BJ (cell line): ENCODE measurements at places on chromosomes 7 and 10.

DNA sequence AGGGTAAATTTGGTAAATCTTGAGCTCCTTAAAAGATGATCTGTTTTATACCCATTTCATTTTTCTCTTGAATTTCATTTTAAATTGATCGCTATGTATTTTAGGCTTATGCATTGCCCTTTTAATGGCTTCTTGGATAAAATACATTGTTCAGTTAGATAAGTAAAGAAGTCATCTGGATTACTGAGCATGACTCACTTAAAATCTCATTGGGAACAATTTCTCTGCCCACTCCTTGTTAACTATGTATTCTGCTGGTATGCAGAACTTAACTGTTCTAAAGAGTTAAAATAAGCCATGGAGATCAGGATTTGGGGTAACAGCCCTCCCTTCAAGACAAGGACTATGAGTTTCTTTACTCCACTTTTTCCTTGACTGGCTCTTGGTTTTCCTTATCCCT lies 134.2 kb downstream of the SND1 start:
- no peak for DNase-seq

GRCh38 chr10:61973906-61974305 lies 72.4 kb downstream of the ARID5B start:
- DNase-seq: no peak

DNA sequence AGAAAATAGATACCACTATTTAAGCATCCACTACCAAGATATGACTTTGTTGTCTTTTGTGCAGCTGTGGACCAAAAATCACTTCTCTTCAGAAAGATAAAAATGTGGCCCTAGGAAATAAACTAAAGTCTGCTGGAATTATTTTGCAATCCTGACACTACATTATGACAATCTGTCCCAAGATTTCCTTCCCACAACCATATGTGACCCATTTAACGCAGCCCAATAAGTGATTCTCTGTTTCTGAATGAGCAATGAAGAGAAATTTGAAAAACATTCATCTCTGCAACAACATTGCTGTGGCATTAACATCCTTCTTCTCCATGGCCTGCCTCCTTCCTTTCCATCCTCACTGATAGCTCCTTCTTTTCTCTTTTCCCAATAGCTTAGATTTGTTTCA lies 212.0 kb downstream of the TSPAN12 start:
- no peak for DNase-seq

DNA sequence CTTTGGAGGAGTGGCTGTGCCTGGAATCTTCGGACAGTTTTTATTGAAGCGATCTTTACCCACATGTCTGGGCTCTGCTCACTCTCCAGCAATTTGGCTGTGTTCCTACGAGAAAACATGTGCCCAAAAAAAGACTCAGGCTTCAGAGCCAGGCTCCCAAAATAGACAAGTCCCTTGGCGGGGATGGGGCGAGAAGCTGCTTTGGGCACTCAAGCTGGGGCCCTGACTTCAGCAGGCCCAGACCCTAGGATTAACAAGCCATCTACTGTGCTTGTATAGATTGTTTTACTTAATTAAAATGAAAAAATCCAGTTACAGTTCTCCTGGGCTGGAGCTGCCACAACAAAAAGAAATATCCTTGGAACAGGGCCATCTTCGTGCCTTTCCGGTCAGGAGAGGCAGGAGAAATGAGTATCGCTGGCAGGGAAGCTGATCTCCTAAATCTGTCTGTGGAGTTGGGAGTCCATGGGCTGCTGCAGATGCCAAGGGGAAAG lies 51.4 kb upstream of the PDCD4 start:
- DNase-seq: no peak

DNA sequence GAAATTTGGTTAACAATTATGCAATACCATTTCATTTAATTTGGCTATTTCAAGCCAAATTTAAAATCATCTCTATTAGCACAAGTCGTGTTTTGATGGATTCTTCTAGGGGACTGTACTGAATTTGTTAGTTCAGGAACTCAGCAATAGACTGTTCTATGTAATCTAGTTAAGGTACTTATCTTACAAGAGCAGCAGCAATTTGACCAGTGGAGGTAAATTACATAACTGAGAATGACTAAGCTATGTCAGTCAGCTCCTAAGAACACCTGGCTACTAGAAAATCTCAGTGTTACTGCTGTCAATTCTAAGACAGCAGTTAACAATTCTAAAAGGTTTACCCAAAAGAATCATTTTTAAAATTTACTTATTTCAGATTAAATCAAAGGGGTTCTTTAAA lies 513.9 kb upstream of the ZWINT start:
- DNase-seq: no peak

DNA sequence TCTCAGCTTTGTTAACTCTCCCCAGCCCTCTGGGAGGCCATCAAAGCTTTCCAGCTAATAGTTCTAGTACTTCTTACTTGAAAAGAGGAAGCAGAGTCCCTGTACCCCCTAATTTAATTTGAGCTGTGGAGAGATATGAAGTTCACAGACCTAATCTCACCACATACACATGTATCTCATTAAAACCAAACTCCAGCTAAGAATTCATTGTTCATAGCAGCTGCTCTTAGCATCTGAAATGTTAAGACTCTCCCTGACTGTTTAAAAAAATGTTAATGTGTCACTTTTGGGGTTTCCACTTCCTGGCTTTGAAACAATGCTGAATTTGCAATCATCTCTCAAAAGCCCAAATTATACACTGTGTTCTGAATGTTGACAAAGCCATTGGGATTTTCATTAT lies 16.2 kb upstream of the MRC1 start:
- no peak for DNase-seq

DNA sequence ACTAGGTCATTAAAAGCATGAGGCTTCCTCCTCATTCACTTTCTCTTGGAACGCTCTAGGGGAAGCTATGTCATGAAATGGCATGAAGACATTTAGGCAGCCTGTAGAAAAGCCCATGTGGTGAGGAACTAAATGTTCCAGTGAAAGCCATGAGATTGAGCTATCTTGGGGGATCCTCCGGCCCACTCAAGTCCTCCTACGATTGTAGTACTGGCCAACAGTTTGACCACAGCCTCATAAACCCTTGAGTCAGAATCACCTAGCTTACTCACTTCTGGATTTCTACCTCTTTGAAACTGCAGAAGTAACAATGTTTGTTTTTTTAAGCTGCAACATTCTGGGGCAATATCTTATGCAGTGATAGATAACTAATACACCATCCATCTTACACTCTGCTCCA lies 605.1 kb downstream of the SORCS1 start:
- no peak for DNase-seq

- DNase-seq: no peak
Measured at GRCh38 chr10:99470327-99470726, 39.9 kb upstream of the GOT1 start.

DNA sequence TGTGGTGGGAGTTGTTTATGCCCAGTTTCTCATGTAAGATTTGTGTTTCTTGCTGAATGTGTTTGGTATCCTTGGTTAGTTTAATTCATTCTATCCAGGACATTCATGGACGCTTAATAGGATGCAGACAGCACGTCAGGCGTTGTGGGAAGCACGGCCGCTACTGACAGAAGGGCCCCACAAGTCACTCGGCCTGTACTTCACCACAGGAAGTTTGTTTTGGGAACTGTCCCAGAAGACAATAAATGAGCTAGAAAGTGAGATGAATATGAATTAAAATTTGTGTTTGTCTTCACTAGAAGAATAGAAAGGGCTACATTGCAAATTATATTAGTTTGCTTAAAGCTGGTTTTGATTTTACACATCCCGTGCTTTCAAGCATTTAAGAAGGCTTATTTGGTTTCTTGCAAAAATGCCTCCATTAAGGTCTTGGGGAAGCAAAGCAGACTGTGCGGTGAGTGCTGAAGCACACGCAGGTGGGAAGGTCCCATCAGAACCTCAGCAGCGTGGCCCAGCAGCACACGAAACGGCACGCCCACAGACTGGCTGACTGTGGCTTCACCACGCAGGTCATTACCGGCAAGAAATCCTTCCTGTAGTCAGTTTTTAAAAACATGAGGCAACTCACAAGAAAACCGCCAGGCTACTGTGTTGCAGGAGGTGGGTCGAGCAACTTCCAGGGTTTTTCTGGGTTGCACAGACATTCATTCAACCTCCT lies 74.1 kb downstream of the VIPR2 start:
- no peak for DNase-seq

DNA sequence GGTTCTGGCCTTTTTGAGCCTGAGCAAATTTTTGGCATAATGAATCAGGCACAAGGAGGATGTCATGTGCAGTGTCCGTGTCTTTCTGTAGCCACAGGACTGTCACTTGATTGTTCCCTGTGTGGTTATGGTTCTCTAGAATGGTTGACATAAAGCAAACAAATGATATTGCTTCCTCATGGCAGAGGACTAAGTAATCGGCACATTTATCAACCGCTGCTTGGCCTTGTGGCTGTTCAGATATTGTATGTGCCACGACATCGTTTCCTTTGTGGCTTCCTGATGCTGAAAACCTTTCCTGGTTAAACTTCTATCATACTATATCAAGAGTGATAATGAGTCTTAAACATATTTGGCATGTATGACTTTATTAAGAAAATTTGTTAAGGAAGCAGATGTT lies 598.8 kb downstream of the SUGCT start:
- DNase-seq: no peak

DNA sequence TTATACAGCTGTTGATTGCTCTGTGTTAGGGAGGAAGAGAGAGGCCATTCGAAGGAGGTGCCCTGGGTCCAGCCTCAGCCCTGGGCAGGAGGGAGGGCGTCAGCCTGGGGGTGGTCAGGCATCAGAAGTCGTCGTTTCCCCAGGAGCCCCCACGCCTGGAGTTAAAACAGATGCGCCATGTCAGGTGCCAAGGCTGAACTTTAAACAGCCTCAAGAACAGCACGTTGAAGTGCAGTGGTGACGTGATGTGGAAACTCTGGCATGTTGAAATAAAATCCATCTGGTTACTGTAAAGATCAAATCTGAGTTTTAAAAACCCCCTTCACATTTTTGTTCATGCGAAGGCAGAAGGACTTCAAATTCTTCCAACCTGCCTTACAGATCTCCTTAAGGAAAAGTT lies 128.4 kb upstream of the PPP2R2D start:
- DNase-seq: no peak

DNA sequence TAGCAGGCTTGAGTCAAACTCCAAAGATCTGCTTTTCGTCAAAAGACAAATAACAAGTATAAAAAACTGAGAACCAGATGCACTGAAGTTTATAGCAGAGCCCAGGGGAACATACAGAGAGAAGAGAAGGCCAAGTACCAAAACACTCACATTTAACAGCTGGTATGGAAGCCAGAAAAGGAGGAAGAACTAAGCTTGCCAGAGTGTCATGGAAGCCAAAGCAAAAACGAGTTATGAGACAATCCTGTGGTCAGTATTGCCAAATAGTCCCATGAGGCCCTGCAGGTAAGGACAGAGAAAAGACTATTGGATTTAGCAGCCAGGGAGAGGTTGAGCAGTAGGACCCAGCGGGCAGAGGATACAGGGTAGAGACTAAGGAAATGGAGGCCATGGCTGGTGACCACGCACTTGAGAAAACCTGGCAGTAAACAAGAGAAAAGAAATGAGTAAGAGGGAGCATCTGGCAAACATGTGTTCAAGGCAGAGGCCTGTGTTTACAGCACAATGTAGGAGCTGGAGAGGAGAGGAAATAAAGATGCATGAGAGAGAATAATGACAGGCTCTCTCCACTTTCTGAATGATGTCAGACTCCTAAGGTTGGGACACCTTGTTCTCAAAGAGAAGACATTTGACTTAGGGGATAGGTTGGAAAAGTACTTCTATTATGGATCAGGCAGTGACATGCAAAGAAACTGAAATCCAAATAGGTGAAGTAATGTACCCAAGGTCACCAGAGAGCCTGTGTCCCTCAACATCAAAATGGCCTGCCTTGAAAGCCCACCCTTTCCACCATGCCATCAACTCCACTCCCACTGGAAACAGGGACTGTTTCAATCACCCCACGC lies 9.1 kb downstream of the CREB3L2 start:
- DNase-seq: peak; percentile 99

GRCh38 chr7:36972140-36972518 lies 247.8 kb upstream of the AOAH start:
- DNase-seq: no peak

- no peak for DNase-seq
Measured at GRCh38 chr7:66239467-66239856, 34.3 kb downstream of the TPST1 start.

DNA sequence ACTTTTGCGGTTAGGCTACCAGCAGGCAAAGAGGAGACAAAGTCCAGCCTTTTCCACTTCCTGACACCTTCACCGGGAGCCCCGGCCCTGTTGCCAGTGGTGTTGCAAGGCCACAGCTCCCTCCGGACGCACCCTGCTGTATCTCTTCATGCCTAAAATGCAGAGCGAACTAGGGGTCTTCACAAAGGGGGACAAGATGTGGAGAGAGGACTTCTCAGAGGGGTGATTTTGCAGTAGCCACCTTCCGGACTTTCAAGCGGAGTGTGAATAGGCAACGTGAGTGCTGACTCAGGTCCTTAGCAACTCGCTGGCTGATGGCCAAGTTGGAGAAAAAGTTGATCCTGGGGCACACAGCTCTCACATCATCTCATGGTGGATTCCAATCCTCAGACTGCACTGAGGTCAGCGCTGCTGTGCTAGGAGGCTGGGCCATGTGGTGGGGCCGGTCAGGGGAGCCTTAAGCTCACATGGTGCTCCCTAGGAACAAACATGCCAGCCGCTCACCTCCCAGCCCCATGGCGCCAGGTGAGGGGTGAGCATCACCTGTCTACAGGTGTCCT lies 166.3 kb downstream of the LCOR start:
- DNase-seq: no peak
